Umbilical cord (tissue), 2 donors: ENCODE measurements at places on chromosomes 4 and X. TPM values are rescaled to one million over a fixed set of nuclear protein-coding genes. Genes with fewer than 3 reads are reported as not detected.

DNA sequence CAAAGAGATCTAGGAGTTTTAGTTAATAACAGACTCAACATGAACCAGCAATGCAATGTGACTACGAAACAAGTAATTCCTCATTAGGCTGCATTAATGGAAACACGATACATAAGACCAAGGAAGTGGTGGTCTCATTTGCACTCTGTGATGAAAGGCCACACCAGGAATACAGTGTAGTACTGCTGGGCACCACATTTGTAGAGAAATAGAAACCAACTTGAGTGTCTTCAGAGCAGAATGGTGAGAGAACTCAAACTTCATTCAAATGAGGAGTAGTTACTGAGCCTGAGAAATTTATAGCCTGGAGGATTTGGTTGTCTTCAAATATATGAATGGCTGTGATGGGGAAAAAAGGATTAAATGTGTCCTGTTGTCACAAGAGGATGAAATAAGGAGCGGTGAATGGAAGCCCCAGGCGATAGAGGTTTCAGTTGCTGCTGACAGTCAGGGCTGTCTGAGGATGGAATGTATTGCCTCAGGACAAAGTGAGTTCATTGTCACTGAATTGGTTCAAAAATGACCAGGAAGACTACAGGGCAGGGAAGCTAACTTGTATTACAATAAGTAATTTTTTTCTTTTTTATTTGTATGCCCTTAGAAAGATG lies 50.9 kb downstream of the NFKB1 start:
- DNase-seq: no peak

- no peak for DNase-seq
These were observed 32.0 kb upstream of the ANXA5 start for GRCh38 chr4:121728798-121729226.

DNA sequence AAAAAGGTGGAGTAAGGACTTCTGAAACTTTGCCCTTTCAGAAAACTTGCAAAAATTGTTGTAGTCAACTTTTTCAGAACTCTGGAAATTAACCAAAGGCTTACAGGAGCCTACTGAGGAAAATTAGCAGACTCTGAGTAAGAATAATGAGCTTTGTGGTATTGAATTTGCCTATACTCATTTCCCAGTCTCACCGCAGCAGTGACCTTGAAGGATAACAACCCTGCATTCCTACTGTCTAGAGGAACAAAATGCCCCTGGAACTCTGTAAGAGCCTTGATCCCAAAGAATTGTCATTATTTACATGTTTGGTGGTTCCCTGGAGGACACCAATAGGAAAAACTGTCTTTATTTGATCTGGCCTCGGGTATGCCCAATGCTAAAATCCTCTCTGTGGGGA lies 57.9 kb downstream of the MND1 start:
- no peak for DNase-seq

DNA sequence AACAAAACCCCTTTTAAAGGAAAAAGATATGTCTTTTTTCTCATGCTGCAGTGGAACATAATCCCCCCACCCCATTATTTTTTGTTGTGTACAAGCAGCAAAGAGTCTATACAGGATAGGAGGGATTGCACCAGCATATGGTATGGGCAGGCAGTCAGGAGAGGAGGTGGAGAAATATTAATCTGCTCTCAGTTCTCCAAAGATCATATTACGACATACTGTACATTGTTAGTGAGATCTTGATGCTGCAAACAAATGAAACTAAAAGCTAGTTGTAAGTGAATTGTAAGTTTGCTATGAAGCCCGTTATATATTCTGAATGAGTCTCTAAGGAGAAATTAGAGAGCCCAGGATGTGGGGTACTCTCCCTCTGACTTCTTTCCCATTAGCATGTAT lies 75.3 kb downstream of the RAPGEF2 start:
- DNase-seq: no peak

GRCh38 chr4:134298313-134298712 lies 96.7 kb upstream of the PABPC4L start:
- DNase-seq: no peak

GRCh38 chr4:48518143-48518542 lies 28.1 kb downstream of the ZAR1 start:
- DNase-seq: no peak

GRCh38 chr4:43481526-43481925 lies 589.0 kb downstream of the GRXCR1 start:
- no peak for DNase-seq

GRCh38 chr4:157075811-157076577 lies at the start of gene GLRB:
Gene GLRB (plus strand): TSS chr4:157076150. CDS start chr4:157078025, 1,875 bp downstream.
- DNase-seq: peak; percentile 49

DNA sequence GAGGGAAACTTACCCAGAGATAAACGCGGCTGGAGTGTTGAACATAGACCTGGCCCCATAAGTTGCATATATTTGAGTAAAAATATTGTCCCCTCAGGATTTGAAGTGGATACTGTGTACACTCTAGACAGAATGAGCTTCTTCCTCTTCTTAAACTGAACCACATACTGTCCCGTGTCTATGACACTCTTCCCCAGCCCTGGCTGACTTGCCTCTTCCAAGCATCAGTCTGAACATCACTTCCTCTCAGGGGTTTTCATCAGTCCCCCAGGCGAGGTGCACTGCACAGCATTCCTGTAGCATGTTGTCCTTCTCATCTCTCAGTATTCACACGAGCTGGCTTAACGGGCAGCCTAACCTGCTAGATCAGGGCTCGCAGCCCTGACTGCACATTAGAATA lies 80.5 kb upstream of the TMEM150C start:
- no peak for DNase-seq

- DNase-seq: peak; percentile 87
These were observed 2.9 kb downstream of the PDGFRA start for GRCh38 chr4:54231768-54232688.

- no peak for DNase-seq
These were observed 38.7 kb upstream of the LPAR4 start for GRCh38 chrX:78708816-78709215.

DNA sequence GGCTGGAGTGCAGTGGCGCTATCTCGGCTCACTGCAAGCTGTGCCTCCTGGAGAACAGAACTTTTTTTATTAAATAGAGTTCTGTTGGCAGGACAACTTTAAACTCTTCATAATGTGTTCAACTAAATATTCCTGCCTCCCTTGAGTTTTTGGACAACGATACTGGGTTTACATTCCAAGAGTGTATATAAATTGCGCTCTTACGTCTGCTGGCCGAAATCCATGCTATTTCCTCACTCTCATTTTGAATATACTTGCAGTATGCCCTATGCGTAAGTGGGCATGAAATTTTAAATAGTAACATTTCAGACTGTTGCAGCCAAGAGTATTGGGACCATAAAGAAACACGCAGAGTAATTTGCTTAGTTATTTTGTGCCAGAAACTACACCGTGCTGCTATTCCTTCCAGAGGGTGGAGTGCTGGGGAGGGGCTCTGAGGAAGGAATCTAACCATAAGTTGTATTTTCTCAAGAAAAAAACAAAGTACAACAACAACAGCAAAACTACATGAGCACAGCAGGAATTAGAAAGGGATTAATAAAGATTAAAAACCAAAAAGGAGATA lies 480.0 kb downstream of the NLGN4X start:
- DNase-seq: no peak

- no peak for DNase-seq
These were observed 239.0 kb upstream of the JADE1 start for GRCh38 chr4:128570387-128570975.

DNA sequence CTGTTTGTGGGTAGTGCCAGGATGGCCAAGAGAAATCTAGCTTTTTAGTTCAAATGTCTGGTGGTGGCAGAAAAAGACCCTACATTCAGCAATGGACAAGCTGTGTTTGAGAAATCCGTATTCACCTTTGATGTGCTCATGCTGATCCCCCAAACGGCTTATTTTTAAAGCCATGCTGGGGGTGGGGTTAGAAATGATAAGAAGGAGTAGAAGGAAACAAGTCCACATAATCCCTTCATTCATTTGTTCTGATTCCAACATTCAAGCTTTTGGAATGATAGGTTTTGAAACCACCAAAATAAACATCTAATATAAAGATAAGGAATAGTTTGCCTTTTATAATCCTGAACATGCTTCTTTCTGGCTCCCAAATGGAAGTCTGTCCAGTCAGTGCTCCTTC lies 92.0 kb upstream of the DKK2 start:
- DNase-seq: peak; percentile 95

DNA sequence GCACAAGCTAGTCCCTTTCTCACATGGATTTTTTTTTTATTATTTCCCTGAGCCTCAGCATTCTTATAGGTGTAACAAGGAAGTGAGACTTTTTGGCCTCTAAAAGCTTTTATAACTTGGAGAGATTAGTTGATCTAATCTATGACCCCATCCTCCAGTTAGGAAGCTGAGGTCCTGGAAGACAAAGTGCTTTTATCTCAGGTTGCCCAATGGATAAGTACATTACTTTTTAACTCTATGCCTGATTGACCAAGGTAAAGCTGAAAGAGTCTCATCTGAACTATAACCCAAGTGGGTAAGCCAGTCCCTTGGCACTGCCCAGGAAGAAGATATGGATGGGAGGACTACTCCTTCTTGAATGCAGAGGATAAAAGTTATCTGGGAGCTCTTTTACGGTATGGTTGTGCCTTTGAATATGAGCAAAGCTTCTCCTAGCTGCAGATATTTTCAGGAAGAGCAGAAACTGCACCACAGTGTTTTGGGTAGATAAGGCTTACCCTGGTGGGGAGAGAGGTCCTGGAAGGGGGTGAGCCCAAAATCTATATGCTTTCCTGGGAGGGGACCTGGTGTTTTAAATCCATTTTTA lies 40.2 kb downstream of the VSIG4 start:
- DNase-seq: no peak

TEX13A gene
- total RNA-seq: not detected

HTRA3 gene
- 17.8 TPM for total RNA-seq

CENPC gene
- 20.5 TPM for total RNA-seq

ACE2 gene
- 0.24 TPM for total RNA-seq

ADAMTS3 gene
- total RNA-seq: 9.9 TPM

PNMA3 gene
- total RNA-seq: 15.4 TPM

GRIA2 gene
- 4.1 TPM for total RNA-seq

NPY5R gene
- 5.8 TPM for total RNA-seq

PDE6B gene
- 7.0 TPM for total RNA-seq
